Renal pelvis (tissue), 12 donors: ENCODE measurements at places on chromosomes 2 and 18.

GRCh38 chr18:37871561-37871960, 306.0 kb upstream of the CELF4 start:
- DNase-seq, result no peak

- DNase-seq, result no peak
These were observed 233.7 kb downstream of the METTL4 start for GRCh38 chr18:2337552-2338141.

GRCh38 chr2:58860586-58860985, 619.5 kb upstream of the FANCL start:
- DNase-seq, result no peak

GRCh38 chr2:157792335-157793052, 83.6 kb downstream of the ACVR1 start:
- no peak for DNase-seq

GRCh38 chr18:79693561-79694205, 14.1 kb downstream of the CTDP1 start:
- DNase-seq, result no peak

GRCh38 chr2:168343586-168343985, 96.2 kb upstream of the STK39 start:
- DNase-seq, result no peak

GRCh38 chr2:8535821-8536685, 145.8 kb upstream of the ID2 start:
- no peak for DNase-seq

DNA sequence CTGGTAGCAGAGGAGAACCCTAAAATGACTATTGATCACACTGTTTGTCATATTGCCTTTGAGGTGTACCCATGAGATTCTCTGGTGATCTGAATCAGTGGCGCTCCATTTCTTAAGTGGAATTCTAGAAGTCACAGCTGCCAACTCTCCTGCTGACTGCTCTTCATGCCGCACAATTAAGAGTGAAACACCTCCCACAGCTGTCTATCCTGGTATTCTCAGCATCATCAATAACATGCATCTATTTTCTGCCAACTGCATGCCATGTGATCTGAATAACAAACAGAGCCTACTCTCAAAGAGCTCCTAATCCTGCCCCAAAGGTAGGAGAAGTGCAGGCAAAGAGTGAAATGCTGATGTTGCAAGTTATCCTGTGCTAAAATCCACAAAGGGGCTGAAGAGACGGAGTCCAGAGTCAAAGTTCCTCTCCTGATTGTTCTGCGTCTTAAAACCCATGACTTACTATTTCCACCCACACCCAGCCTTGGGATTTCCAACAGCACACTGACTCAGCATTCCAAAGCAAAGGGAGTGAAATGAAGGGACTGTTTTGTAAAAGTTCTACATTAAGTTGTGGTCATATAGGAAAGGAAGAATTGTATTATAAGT, 13.7 kb upstream of the DAPL1 start:
- DNase-seq, result no peak

DNA sequence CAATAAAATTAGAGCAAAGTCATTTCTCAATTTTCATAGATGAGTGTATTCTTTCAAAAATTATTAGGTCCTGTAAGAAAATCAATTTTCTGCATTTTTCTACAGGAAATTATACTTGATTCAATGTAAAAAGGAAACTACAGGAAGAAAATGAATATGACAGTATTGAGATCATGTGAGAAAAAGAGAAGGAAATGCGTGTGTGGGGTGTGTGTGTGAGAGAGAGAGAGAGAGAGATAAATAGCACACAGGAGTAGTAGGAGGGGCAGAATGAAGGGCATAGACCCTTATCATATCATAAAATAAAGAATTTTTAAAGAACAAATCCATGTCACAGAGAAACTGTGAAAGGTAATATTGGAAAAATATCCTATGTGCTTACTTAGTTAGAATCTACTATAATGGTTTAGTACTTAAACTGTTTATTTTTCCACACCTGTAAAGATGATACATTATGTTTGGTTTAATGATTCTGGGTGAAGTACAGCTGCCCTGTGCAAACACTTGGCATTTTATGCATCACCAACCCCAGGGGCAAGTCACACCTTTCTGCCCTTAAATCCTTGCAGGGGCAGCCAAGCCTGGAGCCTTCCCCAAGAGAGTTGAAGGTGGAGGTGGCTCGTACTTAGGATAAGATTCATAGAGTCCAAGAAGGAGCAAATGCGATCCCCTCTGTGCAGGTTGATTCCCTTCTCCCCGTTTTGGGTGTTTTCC, 276.4 kb downstream of the TGIF1 start:
- no peak for DNase-seq

GRCh38 chr18:36638224-36638623, 190.6 kb downstream of the TPGS2 start:
- no peak for DNase-seq

DNA sequence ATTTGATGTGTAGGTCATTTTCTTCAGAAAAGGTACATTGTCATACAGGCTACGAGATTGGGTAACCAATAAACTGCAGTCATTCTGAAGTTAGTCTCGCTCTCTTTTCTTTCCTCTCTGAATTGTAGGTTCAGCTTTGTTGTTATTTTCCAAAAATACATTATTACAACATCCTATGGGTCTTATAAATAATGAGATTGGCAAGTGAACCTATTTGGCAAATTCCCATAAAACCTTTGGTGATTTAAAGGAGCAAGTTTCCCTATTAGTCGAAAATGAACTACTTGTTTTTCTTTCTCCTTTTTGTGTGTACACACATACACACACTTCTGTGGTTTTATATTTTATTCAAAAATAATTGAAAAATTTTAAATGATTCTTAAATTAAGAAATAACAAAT, 67.0 kb downstream of the ARHGAP28 start:
- no peak for DNase-seq

- DNase-seq, result no peak
These were observed 34.3 kb downstream of the ADD2 start for GRCh38 chr2:70733646-70734180.

GRCh38 chr18:71116535-71116934, 827.7 kb downstream of the SOCS6 start:
- DNase-seq, result peak; percentile 11
